Hematopoietic multipotent progenitor cell treated with erythropoietin and hydrocortisone succinate and interleukin-3 and kit ligand, for 17 days (in vitro differentiated cells): ENCODE measurements at places on chromosomes 6 and 20.

DNA sequence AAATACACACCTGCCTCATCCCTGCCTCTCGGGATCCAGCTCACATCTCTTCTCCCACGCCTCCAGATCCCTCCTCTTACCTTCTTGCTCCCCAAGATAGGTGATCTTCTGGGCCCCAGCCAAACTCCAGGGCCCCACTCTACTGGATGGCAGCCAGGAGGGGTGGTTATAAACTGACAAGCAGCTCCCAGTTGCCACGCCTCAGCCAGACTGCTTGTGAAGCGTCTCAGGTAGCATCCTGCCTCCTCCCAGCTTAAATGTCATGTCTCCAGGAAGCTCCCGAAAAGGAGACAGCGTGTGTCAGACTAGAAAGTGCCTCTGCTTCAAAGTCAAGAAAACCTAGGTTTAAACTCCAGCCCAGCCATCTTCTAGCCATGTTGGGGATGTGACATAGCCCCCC, 114.1 kb downstream of the LRFN2 start:
- DNase-seq: no peak

- DNase-seq: no peak
These were observed 13.6 kb downstream of the IP6K3 start for GRCh38 chr6:33732817-33733708.

DNA sequence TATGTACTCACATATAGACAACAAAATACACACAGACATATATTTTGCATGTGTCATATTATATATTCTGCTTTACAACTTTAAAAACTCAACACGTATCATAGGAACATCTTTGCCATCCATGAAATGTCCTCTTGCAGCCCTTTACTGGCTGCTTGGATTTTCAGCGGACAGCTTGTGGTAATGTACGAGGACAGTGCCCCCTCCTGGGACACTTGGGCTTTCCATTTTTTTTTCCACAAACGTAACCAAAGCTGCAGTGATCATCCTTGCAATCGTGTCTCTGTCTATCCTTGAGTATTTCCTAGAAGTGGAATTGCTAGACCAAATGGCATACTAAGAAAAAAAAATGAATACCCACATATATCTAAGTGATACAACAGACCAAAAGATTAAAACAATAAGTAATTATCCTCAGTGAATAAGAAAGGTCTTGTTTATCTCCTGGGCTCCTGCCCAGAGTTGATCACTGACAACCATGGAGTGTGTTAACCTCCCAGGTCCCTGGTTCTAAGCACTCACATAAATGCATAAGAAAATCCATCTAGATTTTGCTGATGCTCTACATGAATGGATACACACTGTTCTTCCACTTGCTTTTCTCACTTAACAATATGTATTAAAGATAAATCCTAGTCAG, 18.1 kb downstream of the BPI start:
- DNase-seq: no peak

- no peak for DNase-seq
These were observed 23.8 kb upstream of the ZBTB24 start for GRCh38 chr6:109506841-109507240.

DNA sequence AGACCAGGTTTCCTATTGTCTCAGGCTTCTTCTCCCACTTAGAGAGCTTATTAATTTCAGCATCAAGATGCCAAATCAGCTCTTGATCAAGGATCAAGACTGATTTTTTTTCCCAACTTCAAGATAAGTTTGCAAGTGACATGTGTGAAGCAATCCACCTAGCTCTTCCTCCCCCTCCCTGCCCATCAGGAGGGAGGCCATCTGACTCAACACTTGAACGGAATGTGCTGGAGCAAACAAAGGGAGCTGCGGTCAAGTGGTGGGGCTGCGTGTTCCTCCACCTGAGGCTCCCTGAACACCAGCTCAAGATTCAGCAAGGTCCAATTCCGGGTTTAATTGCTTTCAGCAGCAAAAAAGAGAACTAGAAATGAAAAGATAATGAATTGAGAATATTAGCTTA, 38.7 kb downstream of the TTI1 start:
- no peak for DNase-seq

GRCh38 chr6:11975353-11975977, 36.6 kb upstream of the HIVEP1 start:
- no peak for DNase-seq

GRCh38 chr20:9015984-9016324, 52.9 kb upstream of the PLCB4 start:
- no peak for DNase-seq

DNA sequence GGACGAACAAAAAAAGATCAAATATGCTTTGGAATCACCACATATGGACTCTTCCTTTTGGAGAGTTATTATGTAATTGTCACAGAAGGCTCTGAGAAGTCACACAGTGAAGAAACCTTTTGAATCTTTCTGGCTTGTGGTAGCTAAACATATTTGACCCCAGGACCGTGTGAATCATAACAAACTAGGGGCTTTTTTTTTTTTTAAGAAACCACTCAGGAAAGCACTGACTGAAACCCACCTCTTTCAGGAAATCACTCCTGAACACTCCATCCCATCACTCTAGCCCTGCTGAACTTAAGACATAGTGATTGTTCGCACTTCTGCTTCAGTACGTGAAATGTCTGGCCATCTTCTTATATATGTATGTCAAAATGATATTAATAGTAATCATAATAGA, 495.9 kb upstream of the ARID1B start:
- DNase-seq: no peak

DNA sequence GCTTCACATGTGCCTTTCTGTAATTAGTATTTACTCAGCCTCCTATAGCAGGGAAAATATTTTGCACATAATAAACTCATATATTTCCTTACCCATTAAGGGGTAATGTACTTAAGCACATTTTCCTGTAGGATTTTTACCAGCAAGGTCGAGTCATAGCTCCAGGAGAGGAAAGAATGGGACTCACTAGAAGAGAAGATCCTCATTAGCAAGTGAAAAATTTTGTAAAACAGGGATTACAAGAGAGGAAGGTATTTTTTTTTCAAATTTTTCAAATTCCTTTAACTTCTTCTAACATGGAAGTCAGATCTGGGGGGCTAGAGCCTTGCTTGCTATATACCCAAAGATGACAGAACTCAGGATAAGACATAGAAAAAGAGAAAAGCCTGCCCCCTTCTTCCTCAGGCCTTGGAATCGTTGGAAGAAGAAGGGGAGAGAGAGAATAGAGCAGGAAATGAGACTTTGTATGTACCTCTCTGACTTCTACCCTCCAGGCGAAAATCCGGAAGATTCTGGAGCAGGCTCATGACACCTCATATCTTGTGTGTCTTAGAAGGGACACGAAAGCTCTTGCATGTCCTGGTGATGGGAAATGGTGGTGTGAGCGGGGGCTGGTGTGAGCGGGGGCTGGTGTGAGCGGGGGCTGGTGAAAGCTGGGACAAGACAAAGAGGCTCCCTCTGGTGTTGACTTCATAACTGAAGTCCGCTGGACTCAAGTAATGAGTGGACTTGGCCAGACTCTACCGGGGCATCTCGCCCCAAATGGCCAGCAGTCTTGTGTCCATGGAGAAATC, 256.9 kb upstream of the PLCB4 start:
- no peak for DNase-seq

DNA sequence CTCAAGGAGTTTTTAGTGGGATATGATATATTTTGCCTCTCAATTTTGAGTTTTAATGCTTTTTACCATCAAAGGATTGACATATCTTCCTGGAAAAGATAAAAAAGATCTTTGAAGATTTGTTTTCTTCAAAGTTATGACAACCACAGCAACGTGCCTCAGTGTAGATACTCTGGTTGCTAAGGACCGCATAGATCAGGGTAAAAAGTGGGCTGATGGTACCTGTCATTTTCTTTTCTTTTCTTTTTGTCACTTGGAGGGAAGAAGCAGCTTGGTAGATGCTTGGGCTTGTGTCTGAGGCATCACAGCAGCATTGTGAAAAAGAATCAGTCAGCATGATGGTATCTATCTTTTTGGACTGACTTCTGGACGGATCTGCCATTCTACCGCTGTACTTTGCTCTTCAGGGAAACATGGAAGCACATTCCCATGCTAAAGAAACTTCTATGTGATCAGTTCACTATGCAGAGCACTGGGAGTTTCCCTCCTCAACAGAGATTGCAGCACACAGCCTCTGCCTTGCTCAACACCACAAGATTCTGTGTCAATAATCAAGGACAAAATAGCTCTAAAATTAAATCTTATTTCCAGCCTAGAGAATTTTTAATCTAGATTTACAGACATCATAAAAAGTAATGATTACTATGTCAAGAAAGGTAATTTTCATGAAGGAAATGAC, 54.8 kb upstream of the SGK1 start:
- no peak for DNase-seq
